ENCODE measurements at places on chromosomes 16 and 17.

DNA sequence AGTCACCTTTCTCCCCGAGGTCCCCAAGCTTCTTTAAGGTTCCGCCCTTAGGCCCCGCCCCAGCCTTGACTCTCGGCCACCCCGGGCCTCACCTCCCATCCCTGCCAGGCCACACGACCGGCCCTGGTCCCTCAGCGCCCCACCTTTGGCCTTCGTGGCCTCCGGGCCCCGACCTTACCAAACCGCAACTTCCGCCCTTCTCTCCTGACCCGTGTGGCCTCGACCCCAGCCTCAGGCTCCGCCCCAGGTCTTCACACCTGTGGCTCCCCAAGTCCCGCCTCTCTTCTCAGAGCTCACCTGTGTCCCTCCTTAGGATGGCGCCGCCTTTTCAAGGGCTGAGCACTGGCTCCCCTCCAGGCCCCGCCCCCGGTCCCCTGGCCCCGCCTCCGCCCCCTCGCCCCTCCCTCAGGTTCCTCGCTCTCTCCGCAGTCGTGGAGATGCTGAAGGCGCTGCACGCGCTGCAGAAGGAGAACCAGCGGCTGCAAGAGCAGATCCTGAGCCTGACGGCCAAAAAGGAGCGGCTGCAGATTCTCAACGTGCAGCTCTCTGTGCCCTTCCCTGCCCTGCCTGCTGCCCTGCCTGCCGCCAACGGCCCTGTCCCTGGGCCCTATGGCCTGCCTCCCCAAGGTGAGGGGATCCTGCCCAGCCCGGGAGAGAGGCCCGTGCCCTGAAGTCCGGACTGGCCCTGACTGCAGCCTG is 10.0 kb upstream of the CISD3 start:
- no peak for DNase-seq

GRCh38 chr17:66198242-66198641 is 6.3 kb upstream of the CEP112 start:
- no peak for DNase-seq

GRCh38 chr16:72224260-72224768 is 52.4 kb upstream of the PMFBP1 start:
- no peak for DNase-seq

DNA sequence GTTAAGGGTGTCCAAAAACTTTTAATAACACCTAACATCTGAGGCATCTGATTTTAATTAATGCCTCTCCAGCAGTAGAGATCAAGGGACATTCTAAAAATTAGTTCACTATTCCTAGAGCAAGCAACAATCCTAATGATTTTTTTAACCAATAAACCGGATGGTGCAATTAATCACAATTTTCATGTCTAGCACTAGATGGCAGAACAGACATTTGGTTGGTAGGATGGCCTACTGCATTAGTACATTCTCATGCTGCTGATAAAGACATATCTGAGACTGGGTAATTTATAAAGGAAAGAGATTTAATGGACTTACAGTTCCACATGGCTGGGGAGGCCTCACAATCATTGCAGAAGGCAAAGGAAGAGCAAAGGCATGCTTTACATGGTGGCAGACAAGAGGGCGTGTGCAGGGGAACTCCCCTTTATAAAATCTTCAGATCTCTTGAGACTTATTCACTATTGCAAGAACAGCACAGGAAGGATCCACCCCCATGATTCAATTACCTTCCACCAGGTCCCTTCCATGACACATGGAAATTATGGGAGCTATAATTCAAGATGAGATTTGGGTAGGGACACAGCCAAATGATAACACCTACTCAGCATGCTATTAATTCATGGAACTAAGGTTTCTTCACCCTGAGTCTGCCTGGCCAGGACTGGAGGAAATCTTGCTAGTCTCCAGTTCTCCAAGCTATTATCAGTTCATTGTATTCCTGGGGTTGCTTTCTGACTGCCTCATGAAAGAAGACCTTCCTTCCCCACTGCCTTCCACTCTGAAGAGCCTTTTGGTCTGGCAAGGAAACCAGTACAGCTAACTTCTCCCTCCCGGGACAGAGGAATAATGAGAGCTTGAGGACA is 24.8 kb downstream of the HS3ST3A1 start:
- no peak for DNase-seq

DNA sequence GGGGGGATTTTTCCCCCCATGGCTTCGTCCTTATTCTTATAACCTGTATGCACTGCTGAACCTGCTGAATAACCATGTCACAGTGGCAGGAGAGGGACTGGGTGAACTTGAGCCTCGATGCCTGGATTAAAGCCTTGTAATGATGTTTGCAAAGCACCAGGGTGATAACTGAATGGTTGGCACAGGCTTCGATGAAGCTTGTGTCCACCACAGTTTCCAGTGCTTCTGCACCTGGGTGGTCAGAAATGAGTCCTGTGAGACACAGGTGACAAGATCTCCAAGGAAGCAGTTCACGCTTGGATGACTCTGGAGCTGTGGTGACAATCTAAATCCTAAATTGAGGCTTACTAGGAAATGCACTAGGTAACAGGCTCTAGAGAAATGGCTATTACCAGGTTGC is 729.3 kb downstream of the MAF start:
- no peak for DNase-seq

DNA sequence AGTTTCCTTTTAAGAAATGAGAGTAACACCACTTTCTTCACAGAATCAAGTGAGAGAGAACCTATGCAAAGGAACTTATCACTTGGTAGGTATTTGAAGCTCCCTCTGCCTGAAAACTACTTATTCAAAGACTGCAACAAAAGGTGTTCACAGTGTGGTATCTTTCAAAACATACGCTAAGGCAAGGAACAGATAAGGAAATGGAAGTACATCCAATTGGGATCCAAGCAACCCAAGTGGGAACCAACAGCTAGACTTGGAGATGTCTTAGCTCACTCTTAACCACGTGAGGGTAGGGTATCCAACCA is 431 bp upstream of the PPM1E start:
- no peak for DNase-seq

- peak; percentile 39 for DNase-seq
Observed at GRCh38 chr16:71722801-71723536, 1.5 kb downstream of the PHLPP2 start.

- DNase-seq: no peak
Observed at GRCh38 chr16:85908444-85908843, 9.5 kb downstream of the IRF8 start.

DNA sequence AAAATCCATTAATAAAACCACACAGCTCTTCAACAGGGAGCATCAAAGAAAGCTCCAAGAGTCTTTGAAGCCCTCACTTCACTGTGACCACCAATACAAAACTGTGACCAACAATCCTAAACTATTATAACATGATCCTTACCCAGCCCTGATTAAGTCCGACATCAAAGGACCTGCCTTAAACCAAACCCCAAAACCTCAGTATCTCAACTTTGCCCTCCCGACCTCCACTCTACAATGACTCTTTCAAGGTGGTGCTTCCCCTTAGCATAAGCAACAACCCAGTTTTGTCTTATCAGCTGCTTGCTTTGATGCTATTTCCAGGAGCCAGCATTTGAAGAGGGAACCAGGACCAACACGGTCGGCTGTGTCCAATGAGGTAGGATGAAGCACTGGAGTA is 8.5 kb upstream of the PRSS22 start:
- no peak for DNase-seq

DNA sequence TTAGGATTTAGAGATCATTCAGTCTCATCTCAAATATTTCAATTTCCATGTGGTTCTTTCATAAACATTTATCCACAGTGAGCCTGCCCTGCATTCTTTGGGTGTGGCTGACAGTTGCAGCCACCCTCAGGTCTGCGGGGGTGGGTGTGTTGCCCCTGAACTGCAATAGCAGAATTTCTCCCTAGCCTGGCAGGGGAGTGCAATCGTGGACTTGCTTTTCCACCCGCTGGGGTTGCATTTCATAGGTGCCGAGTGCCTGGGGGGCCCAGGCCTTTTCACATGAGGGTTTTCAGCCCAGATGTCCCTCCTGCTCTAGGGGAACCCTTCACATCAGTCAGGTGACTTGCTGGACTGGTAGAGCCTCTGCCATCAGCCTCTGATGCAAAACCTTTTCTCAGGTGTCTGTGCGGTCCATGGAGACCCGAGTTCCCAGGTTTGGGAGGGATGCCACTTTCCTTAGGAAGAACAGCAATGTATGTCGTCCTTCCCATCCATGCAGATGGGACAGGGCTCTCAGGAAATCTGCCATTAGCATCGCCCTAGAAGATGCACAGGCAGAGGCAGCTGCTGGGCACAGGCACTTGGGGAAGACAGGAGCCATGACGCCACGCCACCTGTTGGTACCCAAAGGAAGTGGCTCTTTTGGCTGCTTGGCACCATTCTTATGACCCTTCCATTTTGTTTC is 2.4 kb upstream of the USP36 start:
- peak; percentile 62 for DNase-seq

GRCh38 chr17:43398724-43399595 is at the start of gene ARL4D:
TSS of gene ARL4D (plus strand) at chr17:43398993. CDS start at chr17:43399733, 740 bp downstream.
- peak; percentile 78 for DNase-seq

DNA sequence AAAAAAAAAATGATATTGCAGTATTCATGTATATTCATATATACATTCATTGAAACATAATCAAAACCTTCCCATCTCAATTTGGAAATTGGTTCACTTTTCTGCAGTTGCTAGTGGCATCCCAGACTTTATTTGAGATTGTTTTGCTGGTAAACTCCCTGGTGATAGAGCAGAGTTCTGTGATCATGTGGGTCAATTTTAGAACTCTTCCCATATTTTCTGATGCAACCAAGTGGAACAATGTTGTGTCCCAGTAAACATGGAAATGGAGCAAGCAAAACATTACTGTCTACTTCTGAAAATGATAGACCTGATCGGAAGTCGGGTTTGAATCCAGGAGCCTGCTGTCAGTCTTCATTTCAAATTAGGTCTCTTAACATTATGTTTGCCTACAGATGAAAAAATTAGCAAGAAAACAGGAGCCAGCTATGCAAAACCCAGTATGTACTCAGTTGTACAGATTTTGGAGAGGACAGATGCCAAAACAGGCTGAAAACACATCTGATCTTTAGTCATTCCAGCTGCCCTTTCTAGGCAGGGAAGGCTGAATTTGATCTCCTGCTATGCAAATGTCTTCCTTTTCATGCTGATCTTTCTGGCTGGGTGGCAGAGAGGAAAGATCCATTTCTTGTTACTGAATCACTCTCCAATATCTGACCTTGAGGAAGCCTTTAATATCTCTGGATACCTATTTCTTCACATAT is 786.6 kb upstream of the SOX9 start:
- DNase-seq: no peak

GRCh38 chr16:29742683-29743275 is 3.0 kb downstream of the C16orf54 start:
- DNase-seq: no peak

- DNase-seq: no peak
Observed at GRCh38 chr16:66824006-66824405, 6.8 kb downstream of the NAE1 start.

DNA sequence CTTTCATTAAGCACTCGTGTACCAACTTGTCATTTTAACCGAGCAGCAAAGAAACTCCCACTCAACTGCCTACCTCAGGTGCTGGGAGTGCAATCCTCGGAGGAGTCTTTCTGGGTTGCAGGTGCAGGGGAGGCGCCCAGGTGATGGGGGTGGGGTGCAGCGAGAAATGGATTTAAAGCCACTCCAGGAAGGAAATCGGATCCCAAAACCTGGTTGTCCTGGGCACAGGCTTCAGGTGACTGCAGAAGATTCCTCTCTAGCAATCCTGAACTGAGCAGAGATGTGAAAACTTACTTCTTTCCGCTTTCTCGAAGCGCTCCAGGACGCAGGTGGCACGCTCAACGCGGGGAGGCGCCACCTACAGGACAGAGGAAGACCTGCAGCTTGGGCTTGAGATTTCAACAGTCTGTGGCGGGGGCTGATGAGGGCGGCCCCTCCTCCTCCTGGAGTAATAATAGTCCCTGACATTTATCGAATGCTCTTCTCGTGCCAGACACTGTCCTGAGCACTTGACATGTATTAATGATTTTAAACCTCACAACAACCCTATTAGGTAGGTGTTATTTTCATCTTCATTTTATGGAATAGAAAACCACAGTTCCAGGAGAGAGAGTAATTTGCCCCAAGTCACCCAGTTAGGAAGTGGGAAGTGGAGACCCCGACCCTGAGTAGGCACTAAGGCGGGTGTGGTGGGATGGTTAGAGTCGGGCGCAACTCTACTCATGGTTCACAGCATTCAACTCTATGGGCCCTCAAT is 27.2 kb upstream of the SKAP1 start:
- DNase-seq: peak; percentile 79

GRCh38 chr17:59331929-59332748 is 684 bp downstream of the YPEL2 start:
- DNase-seq: no peak

- DNase-seq: no peak
Observed at GRCh38 chr16:85550953-85551924, 61.9 kb upstream of the GSE1 start.

DNA sequence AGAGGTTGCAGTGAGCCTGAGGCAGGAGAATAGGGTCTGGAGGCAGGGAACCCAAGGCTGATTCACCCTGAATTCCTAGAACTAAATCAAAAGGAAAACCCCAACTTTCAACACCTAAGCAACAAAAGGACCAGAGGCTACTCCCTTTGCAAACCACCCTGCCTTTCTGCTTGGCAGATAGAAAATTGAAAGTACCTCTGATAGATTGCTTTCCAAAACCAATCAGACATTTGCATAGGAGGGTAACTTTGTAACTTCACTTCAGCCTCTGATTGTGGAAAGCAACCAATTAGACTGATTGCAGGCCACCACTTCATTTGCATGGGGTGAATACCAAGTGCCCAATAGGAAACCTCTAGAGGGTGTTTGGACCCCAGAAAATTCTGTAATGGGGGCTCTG is 10.9 kb upstream of the TMEM98 start:
- no peak for DNase-seq

DNA sequence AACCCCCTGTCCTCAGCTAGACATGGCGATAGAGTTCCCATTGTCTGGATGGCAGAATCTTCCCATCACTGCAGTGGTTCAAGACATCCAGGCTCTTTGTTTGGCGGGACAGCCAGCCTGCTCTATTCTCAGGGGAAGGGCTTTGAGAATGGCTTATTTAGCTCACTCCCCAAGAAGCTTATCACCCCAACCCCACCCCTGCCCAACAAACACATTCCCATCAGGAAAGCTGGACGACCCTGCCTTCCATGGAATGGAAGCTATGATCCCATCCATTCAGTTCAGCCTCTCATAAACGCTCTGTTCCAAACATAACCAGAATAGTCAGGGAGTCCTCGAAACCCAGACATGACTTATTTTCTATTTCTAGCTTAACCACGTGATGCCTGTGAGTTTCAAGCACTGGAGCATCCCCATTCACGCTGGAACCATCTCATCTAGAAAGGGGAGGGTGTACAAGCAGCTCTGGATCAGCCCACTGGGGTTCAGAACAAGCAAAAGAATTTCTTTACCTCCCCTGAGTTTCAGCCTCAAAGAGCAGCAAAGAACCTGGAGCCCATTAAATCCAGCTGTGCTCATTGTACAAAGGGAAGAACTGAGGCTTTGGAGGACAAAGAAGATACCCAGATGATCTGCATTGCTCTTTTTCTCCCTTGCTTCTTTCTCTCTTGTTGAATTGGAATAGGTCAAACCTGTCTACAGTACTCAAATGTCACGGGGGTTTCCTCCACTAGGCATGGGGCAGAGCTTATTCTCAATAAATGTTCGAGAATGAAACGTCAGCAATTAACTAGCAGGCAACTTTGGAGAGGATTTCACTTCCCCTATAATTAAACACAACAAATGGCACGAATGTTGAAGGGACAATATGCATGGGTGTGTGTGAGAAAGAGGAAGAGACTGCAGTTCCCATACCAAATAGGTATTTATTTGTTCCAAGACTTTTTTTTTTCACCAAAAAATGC is 93.1 kb downstream of the XYLT1 start:
- no peak for DNase-seq

GRCh38 chr16:66976746-66977145 is 11.6 kb upstream of the CES4A start:
- no peak for DNase-seq

All from CD4-positive, alpha-beta T cell treated with Interleukin-6 at 100 ng/mL for 8 hours (primary cell).